ENCODE measurements at places on chromosomes 5 and 9.

DNA sequence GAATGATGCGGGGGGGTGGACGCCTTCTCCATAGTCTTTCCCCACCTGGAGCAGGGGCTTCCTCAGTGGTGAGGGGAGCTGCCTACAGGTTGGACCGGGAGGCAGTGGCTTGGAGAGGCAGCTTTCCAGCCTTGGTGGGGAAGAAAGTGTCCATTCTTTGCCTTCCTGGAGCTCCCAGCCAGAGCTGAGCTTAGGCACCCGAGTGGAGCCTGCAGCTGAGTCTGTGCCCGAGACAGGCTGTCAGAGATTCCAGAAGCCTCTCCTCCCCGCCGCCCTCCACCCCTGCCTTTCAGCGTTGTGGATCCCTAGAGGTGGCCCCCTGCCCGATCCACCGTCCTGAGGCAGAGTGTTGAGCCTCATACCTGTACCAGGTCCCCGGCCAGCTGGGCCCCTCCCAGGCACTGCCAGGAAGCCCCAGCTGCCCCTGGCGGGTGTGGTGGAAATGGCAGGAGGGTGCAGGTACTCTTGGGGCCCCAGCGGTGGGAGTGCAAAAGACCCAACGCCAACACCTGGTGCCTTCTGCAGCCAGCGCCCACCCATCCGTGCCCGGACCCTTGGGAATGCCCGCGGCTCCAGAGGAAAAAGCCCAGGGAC, 112.0 kb downstream of the RXRA start:
- DNase-seq: peak; percentile 55

DNA sequence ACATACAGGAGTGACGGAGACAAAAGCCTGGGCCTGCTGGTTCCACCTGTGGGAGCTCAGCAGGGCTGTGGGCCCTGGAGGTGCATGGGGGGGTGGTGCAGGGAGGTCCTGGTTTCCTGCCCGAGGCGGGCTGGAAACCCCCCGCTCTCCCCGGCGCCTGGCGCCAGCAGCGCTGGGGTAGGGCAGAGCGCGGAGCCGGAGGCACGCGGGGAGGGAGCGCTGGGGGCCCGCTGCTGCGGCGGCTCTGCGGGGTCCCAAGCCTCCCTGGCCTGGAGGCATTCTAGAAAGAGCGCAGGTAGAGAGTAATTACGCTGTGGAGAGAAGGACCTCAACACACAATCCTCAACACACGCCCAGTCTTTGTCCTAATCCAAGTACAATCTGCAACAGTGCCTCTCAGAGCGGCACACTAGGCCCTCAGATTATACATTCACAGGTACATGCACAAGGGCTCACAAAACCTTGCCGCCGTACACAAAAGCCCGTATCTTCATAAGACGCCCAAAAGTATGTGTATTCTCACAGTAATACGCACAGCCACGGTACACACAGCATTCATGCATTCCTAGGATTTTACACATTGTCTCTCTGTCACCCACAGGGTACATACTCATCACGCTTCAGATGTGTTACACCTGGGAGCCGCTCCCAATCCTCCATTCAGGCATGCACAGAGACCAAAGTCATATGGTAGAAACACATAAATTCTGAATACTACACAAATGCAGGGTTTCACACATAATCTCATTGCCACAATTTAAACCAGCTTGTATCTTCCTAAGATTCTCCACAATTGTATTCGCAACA, 2.1 kb upstream of the HAND1 start:
- no peak for DNase-seq

DNA sequence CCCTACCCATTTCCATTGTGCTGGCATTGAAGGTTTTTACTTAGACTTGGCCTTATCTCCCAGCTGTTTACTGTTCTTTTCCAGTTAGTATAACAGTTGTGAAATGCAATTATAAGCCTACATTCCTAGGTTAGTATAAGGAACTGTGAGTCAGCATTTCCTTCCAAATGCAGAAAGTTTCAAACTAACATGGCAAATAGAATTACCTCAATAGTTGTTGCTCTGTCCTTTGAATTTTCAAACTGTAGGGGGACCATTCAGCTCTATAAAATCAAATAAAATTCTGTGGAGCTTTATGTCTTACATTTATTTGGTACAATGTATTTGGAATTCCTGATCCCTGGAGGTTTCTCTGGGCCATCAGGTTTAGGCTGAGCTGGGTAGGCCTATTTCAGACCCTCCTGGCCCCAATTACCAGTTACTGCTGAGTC, 47.2 kb downstream of the ARHGEF28 start:
- DNase-seq: no peak

GRCh38 chr5:123720339-123720738, 208.4 kb downstream of the CSNK1G3 start:
- no peak for DNase-seq

DNA sequence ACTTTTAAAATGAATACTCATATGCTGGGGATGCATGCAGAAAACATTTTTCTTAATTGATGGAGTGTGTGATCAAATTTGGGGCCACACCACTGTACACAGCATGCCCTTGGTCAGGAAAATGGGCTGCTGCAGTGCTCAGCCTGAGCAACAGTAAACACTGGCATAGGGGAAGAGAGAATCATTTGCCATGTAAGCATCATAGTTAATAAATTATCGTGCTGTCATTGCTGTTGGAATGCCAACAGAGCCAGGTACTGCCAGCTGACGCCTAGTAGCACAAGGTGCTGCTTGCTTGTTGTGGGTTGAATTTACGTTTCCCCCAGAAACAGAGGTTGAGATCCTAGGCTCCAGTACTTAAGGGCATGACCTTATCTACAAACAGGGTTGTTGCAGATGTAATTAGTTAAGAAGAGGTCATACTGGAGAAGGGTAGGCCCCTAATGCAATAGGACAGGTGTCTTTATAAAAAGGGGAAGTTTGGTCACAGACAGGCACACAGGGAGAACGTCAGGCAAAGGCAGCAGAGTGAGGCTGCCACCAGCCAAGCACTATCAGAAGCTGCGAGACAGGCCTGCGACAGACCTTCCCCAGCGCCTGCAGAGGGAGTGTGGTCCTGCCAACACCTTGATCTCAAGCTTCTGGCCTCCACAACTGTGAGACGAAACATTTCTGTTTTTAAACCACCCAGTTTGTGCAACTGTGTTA, 25.3 kb downstream of the DAP start:
- DNase-seq: peak; percentile 60

GRCh38 chr9:137470785-137471184, 11.7 kb upstream of the NSMF start:
- DNase-seq: no peak

- no peak for DNase-seq
Observed at GRCh38 chr5:108822211-108822947, 74.7 kb downstream of the FER start.

GRCh38 chr9:129419382-129419899, 201.5 kb downstream of the C9orf50 start:
- no peak for DNase-seq

- no peak for DNase-seq
Observed at GRCh38 chr9:94148419-94148818, 64.2 kb downstream of the PTPDC1 start.

- no peak for DNase-seq
Observed at GRCh38 chr5:4987431-4987830, 152.7 kb upstream of the ADAMTS16 start.

- peak; percentile 55 for DNase-seq
Observed at GRCh38 chr5:177426566-177427210, at the start of gene GRK6. Gene GRK6, plus strand, starts transcription at chr5:177426676. Its CDS starts 170 bp downstream, at chr5:177426846.

DNA sequence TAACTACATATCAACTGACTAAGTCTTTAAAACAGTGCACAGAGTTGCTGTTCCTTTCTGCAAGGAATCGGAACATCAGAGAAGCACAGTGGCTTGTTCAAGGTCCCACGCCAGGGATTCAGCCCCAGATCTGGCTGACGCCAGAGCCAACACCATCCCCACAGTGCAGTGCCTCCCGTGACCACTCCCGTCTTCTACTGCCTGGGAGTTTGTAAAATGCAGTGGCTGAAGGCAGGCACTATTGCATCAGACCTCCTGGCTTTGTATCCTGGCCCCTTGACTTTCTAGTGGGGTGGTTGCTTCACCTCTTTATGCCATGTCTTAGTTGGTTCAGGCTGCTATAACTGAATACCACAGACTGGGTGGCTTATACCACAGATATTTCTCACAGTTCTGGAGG, 131.0 kb downstream of the NSG2 start:
- no peak for DNase-seq

- DNase-seq: no peak
Observed at GRCh38 chr5:137791799-137792198, 37.6 kb upstream of the HNRNPA0 start.

DNA sequence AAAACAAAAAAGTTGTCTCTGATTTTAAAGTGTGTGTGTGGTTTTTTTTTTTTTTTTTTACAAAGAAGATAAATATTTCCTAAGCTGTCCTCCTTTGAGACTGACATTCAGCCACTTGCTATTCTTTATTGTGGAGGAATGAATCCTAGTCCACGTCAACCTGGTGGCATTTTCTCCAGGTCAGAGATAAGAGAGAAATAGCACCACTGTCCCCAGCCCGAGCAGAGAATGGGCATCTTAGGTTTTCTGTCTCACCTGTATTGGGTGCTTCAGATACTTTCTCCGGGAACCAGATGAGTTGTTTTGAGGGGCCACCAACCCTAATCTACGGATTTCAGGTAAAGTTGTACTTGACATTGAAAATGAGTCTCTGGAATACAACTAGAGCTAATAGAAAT, 1.4 kb downstream of the ITGA2 start:
- DNase-seq: no peak

DNA sequence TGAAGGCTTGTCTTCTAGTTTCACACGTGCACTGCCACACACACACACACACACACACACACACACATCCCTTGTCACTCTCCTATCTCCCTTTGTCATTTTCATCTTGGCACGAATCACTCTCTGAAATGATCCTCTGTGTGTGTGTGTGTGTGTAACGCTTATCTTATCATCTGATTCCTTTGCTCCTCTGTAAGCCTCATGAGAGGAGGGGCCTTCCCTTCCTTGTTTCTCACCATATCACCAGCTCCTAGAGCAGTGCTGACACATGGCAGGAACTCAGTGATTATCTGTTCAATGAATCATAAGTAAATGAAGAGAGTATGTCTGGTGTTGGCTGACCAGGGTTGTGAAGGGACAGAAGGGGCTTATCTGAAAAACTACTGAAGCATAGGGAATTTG, 53.3 kb downstream of the PDE4D start:
- DNase-seq: no peak

- DNase-seq: no peak
Observed at GRCh38 chr5:118249386-118249785, 739.0 kb downstream of the DTWD2 start.

DNA sequence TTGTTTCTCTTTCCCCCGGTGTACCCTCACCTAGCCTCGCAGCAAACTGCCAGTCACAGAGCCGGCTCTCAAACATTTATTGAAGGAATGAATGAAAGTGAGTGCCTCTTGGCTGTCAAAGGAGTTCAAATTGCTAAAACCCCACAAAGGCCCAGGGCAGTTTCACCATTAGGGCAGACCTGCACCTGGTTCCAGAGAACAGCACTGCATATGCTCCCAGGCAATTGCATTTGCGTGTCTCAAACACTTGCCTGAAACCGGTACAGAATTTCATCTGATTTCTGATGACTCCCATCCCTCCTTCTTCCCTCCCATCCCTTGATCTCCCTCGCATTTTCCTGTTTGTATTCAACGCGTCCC, 165.6 kb upstream of the ZNF462 start:
- DNase-seq: no peak

GRCh38 chr5:83003791-83004190, 73.4 kb downstream of the TMEM167A start:
- DNase-seq: no peak

DNA sequence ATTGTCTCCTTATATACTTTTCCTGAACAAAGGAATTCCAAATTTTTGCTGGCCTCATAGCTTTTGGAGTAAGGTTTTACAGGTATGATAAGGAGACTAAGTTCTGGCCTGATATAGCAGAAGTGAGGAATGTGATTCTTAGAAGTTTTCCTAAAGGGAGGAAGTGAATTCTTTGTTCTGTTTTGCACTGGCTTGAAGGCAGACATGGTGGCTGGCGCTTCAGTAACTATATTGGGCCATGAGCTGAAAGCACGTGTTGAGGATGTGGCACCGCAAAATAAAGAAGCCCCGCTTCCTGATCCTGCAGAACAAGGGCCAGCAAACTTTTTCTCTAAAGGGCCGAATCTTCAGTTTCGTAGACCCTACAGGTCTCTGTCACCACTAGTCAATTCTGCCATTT, 224.2 kb downstream of the SNX18 start:
- no peak for DNase-seq

GRCh38 chr5:37966291-37966690, 126.5 kb upstream of the GDNF start:
- no peak for DNase-seq

DNA sequence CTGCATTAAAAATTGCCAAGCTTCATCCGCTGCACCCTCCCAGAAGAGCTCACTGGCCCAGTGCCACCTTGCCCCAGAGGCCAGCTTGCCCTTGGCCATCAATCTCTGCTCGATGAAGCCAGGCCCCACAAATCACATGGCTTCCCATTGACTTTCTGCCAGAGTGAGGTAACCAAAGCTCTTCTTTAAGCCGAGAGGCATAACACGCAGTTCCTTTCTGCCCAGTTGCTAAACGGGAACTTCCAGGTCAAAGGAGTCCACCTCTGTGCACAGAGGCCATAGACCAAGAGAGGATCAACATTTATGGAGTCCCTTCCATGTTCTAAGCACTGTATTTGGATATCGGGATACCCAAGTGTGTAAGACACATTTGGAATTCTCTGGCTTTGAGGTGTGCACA, 208.8 kb downstream of the KIF4B start:
- DNase-seq: no peak

- no peak for DNase-seq
Observed at GRCh38 chr9:69585571-69585970, 86.6 kb downstream of the APBA1 start.

GRCh38 chr5:55440188-55440646, 94.5 kb downstream of the PLPP1 start:
- no peak for DNase-seq

GRCh38 chr5:14880688-14881087, 9.1 kb upstream of the ANKH start:
- DNase-seq: no peak

GRCh38 chr5:135050244-135050767, 16.3 kb upstream of the PITX1 start:
- DNase-seq: no peak

- DNase-seq: no peak
Observed at GRCh38 chr5:73284220-73284795, 111.3 kb downstream of the TMEM174 start.

DNA sequence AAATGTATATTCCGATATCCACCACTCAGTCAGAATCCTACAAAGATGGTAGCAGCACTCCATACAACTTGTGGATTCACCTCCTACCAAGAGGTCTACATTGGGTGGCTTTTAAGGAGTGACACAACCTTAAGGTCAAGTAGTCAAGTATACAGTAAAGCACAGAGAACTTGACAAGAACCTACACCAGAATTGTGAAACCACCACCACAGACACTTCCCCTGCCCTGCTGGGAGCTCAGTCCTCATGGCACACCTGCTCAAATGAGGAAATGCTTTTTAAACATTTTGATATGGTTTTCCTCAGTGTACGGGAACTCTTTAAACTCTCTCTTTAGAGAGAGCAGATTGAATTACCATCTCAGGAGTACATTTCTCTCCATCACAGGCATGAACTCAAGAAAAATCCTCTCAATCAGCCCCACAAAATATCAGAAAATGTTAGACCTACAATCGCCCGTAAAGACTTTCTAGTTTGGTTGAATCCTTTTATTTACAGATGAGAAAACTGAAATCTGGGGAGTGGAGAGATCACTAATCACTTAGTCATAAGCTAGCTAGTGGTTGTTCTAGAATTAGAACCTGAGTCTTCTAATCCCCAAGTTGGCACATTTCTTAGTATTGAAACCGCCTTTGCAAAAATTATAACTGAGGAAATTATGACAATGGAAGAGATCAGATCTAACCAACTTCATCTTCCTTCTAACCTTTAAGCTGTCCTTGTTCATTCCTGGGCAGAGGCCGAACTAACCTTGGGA, 38.5 kb upstream of the NR4A3 start:
- no peak for DNase-seq

- no peak for DNase-seq
Observed at GRCh38 chr5:96816411-96816939, 8.7 kb upstream of the ERAP1 start.
